Fibroblast of lung (primary cell): ENCODE measurements at places on chromosomes 3 and 15.

GRCh38 chr3:29618395-29619282 lies 337.8 kb downstream of the RBMS3 start:
- H3K36me3 ChIP-seq = no peaks in the 10 kb centered on the region
- H3K4me3 ChIP-seq = no peak overlapping the region
- DNase-seq = peak; percentile 9

- peaks cover 2% of the 10 kb centered on the region for H3K4me1 ChIP-seq
- H3K36me3 ChIP-seq = no peaks in the 10 kb centered on the region
- H3K27ac ChIP-seq = no peak overlapping the region
- no peak overlapping the region for H3K4me3 ChIP-seq
- no peak for DNase-seq
- H3K27me3 ChIP-seq = no peaks in the 10 kb centered on the region
Observed at GRCh38 chr3:190281308-190282051, 40.8 kb downstream of the CLDN1 start.

DNA sequence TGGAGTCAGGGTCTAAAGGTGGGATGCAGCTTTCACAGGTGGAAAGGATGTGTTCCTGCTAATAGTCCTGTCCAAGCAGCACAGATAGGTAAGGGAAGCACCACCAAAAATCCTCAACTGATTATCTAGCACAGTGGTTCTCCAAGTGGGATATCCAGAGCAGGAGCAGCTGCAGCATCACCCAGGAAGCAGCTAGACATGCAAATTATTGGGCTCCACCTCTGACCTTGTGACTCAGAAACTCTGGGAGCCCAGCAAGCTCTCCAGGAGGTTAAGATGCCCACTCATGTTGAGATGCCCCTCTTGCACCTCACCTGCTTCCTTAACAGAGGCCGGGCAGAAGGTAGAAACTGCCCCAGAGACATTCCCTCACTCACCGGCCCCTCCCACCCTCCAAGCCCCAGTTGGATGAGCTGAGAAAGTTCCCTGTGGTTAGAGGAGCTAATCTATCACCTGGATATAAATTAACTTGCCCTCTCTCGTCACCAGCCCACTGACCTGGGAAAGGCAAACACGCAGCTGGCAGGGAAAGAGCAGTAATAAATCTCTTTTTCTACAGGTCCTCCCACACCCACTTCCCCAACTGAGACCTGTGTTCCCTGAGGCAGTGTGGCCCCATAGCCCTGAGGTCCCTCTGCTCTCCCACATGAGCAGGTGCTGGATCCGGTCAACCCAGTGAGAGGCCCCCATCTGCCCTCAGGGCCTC lies 39.3 kb downstream of the ADCY5 start:
- H3K27ac ChIP-seq = no peak overlapping the region
- no peaks in the 10 kb centered on the region for H3K36me3 ChIP-seq
- no peak for DNase-seq

DNA sequence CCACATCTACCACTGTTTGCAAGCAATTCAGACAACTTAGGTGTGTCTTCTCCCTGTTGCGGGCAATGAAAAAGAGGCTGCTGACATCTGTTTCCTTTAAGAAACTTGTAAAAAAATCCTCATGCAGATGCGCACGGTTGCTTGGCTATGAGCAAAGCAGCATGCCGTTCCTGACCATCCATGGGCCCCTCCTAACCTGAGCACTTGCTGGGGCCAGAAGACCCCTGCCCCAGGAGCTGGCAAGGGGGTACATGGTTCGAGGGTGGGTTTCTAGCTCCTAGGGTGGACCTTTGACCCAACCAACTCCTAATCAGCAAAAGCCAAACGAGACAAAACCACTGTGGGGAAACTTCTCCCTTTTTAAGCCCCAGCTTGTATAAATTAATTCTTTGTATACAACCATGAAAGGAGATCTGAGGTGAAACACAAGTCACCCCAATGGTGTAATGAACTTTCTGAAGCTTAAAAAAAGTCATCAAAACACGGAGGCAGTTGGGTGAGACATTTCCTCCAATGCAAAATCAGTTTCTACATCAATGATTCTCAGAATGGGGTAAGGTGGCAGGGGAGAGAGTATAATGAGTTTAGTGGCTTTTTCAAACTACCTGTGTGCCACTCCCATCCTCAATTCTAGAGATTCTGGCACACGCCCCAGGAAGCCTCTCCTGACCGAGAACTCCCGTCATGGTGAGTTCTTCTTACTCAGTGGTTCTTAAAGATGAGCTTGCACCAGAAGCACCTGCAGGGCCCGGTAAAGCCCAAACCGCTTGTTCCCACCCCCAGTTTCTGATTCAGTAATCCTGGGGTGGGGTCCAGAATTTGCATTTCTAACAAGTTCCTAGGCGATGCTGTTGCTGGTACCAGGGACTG lies 44.1 kb downstream of the CPN2 start:
- no peak overlapping the region for H3K4me3 ChIP-seq
- H3K27ac ChIP-seq = no peak overlapping the region
- no peaks in the 10 kb centered on the region for H3K36me3 ChIP-seq
- DNase-seq = no peak
- H3K27me3 ChIP-seq = peaks cover 44% of the 10 kb centered on the region
- H3K4me1 ChIP-seq = no peaks in the 10 kb centered on the region

DNA sequence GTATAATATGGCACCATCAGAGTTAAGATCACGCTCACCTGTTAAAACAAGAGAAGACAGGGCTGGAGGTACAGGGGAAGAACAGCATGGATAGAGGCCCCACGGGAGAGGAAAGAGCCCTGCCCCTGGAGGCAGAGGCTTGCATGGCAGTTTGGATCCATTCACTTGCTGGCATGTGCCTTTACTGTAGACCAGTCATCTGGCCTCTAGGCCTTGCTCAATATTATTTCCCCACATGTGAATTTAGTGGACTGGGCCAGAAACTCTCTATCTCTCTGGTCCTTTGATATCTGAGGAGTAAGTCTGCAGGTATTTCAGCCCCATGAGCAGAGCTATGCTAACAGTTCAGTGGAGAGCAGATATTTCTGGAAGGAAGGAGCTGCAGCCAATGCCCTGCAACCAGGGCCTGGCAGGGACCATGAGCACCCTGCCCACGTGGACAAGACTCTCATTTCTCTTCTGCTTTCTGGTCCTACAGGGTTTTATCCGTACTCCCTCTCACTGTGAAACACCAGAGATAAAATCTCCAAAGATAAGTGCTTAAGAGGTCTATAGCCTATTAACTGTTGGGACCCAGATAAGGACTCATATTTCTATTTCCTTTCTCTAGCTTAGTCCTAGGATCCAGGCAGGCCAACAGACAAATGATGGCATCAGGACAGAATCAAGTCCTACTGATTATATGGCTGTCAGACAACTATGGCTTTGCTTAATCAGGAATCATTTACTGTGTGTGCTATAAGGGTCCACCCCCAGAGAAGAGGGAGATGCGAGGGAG lies 65.0 kb downstream of the CLDN11 start:
- no peaks in the 10 kb centered on the region for H3K36me3 ChIP-seq
- H3K27ac ChIP-seq = no peak overlapping the region
- H3K27me3 ChIP-seq = no peaks in the 10 kb centered on the region
- no peak for DNase-seq
- no peak overlapping the region for H3K4me3 ChIP-seq
- no peaks in the 10 kb centered on the region for H3K4me1 ChIP-seq

- no peak overlapping the region for H3K4me3 ChIP-seq
- DNase-seq = no peak
- no peaks in the 10 kb centered on the region for H3K27me3 ChIP-seq
- no peak overlapping the region for H3K27ac ChIP-seq
- no peaks in the 10 kb centered on the region for H3K4me1 ChIP-seq
- H3K36me3 ChIP-seq = no peaks in the 10 kb centered on the region
Observed at GRCh38 chr3:97863031-97863430, 41.2 kb downstream of the CRYBG3 start.

DNA sequence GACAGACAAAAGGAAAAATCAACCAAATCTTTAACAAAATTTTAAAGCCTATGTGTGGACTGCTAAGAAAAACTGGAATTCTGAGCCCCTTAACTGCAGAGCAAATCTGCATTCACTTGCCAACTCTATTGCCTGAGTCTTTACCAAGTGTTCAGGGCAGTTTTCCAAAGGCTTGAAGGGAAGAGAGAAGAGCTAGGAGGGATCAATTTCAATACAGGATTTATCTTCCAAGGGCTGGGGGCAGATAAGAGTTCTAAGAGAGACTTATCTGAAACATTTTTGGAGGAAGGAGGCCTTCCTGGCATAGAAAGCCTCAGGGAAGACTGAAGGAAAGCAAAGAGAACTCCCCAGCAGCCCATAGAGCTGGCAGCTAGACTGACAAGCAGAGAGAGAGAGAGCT lies 31.4 kb upstream of the LSAMP start:
- H3K27me3 ChIP-seq = no peaks in the 10 kb centered on the region
- H3K4me3 ChIP-seq = no peak overlapping the region
- H3K36me3 ChIP-seq = no peaks in the 10 kb centered on the region

DNA sequence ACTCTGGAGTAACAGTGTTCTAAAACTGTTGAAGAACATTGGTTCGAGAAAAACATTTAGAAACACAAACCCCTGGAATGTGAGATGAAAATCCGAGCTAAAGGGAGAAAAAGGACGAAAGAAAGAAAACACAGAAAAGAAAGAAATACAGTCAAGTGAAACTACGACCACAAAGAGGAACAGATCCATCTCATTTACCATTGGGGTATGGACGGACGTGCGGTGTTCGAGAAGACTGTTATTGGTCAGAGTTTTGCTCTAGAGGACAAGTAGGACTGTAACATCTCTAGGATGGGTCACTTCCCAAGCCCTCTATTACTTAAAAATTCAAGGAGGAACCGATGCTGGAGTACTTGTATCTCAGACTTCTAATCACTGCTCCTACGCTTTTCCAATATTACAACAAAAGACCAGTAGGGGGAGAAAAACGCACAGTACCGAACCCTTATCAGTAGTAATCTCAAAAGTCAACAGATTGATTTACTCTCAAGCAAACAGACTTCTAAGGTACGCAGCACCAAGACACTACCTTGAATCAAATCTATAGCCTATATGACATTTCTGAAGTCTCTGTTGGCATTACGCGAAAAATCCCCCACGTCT lies 1.1 kb upstream of the PIK3CA start:
- H3K27me3 ChIP-seq = no peaks in the 10 kb centered on the region
- peak overlapping the region; percentile 91 for H3K4me3 ChIP-seq
- H3K36me3 ChIP-seq = no peaks in the 10 kb centered on the region
- H3K4me1 ChIP-seq = peaks cover 2% of the 10 kb centered on the region

DNA sequence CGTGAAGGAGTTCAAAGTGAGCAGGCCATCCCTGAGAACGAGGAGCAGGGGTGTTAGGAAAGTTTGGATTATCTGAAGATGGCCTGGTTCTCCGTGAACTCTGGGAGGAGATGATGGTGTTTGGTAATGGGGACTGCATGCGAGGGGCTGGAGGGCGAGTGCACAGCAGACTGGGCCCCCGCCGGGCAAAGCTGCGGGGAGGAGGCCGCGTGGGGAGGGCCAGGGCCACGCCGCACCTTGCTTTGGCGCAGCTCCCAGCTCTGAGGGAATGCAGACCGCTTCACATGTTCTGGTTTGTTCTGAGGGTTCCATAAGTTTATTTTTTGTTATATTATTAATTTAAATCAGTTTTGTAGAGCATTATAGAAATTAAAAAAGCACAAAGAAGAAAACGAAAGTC lies 22.2 kb downstream of the SLC6A1 start:
- no peak overlapping the region for H3K27ac ChIP-seq
- no peak overlapping the region for H3K4me3 ChIP-seq
- DNase-seq = no peak
- no peaks in the 10 kb centered on the region for H3K4me1 ChIP-seq
- H3K27me3 ChIP-seq = no peaks in the 10 kb centered on the region
